ENCODE measurements at places on chromosomes 16 and 17.
A peak's percentile ranks its signal among the peaks of the same experiment; 100 is the strongest.

GRCh38 chr16:17273142-17273561 is 197.6 kb downstream of the XYLT1 start:
- peak; percentile 20 for DNase-seq

DNA sequence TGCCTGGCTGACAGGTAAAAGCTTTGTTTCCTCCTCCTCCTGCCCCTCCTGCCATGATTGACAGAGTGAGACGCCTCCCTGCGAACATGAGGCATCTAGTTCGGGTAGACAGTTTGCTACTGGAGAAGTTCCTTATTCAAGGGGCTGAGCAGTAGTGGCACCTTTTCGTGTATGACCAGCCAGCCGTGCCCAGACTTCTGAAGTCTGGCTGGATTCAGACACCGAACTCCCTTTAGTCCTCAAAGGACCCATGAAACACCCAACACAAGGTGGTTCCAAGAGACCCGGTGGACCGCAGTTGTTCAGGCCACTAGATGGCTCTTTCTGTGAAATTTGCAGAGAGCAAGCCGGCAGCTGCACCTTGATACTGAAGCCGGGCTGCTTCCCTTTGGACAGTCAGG is 192.8 kb downstream of the XYLT1 start:
- no peak for DNase-seq

GRCh38 chr16:31265329-31266245 is 5.8 kb downstream of the ITGAM start:
- DNase-seq: peak; percentile 79

- no peak for DNase-seq
Measured at GRCh38 chr16:57623251-57624043, 5.0 kb upstream of the ADGRG1 start.

DNA sequence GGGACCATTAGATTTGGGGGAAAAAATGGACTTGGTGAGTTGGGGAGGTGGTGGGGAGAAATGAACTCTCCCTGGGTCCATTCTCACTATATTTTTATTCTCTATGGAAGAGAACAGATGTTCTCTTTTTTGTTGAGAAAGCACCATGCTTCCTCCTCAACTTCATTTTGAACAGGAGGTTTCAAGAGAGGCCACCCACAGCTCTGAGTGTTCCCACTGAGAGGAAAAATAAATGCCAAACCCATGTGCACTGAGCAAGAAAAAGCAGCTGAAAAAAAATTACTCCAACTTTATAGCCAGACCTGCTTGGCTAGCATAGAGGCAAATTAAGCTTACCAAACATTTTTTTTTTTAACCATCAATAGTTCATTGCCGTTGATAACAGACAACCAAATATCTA is 883.6 kb downstream of the KCNJ2 start:
- no peak for DNase-seq

DNA sequence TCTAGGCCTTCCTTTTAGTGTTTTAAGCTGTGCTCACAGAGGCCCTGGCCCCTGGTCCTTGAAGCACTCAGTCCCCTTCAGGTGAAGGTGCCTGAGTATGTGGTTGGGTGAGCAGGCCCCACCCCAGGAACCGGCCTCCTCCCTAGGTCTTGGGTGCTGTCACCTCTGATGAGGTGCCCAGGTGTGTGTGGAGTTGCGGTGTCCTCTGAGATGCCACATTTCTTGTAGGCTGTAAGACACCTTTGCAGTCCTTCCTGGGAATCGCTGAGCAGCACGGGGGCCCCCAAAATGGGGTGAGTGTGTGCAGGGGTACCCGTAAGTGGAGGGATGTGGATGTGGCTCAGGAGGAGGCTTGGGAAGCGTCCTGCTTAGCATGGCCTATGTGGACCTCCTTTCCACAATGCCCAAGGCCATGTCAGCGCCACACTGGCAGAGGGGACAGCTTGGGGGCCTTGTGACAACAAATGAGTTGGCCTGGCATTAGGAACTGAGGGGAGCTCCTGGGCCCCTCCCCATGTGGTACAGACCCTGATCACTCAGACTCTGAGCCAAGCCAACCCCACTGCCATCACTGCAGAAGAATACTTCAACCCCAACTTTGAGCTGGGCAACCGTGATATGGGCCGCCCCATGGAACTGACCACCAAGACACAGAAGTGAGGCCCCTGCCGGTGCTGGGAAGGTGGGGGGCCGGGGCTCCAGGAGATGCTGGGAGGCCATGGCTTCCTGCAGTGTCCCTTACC is 11.2 kb downstream of the CORO6 start:
- no peak for DNase-seq

DNA sequence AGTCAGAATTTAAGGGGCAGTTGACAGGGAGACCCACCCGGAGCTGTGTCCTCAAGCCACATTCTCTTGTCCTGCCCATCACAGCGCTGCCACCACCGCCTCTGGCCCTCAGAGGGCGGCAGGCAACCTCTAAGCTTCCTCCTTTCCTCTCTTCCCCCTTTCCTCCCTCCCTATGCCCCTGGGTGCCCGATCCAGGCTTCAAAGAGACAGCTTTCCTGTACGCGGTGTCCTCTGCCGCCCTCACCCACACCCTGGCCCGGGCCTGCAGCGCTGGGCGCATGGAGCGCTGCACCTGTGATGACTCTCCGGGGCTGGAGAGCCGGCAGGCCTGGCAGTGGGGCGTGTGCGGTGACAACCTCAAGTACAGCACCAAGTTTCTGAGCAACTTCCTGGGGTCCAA is 23.5 kb downstream of the WNT9B start:
- no peak for DNase-seq

- no peak for DNase-seq
Measured at GRCh38 chr16:50679676-50680555, 1.2 kb downstream of the SNX20 start.

- no peak for DNase-seq
Measured at GRCh38 chr17:8041979-8042378, 3.1 kb downstream of the ALOX15B start.

- DNase-seq: no peak
Measured at GRCh38 chr16:55506708-55507107, 2.2 kb upstream of the LPCAT2 start.

DNA sequence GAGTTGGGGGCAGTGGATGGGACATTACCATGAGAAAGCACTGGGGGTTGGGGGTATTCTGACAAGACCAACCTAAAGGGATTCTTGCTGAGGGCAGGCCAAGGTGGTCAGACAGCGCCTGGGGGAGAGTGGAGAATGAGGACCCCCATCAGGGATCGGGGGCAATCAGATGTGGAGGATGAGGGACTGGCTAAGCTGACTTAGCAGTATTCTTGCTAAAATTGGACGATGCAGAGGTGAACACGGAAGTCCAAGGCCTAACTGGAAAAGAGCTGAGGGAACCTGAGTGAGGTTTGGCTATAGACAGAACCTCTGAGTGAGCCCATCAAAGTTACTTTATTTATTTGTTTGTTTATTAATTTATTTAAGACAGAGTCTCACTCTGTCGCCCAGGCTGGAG is 9.2 kb downstream of the QPRT start:
- DNase-seq: no peak

GRCh38 chr17:64138441-64138840 is 8.5 kb upstream of the ERN1 start:
- no peak for DNase-seq

GRCh38 chr17:8552577-8553320 is 77.8 kb downstream of the MYH10 start:
- no peak for DNase-seq

DNA sequence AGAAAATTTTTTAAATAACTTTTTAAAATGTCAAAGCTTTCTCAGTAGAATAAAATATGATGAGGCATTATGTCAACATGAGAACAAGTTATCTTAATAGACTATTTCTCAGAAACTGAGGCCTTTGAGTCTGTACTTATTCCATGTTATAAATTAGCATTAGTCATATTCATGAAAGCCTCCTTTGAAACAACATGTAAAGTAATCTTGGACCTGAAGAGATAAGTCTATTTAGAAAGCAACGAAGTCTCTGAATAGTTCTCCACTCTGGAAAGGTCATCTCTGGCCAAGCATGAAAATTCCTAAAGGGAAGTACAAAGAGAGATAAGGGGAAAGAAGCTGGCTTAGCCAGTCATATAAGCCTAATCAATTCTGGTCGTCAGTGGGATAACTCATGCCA is 150.8 kb downstream of the CYB561 start:
- no peak for DNase-seq

DNA sequence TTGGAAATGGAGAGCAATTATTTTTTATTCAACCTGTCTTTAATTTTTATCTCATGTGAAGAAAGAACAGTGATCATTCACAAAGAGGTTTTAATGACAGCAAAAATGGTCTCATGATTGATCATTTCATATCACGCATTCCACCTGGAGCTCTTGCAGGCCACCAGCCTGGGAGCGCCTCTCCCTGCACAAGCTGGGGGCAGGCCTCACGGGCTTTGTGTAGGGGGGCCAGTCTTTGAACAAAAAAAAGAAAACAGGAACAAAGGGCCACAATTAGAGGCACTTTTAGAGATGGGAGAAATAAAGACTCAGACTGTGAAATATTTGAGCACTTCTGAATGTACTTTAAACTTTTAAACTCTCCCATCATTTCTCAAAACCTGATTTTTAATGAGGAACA is 232.9 kb downstream of the CHD9NB start:
- no peak for DNase-seq

GRCh38 chr16:89686520-89687091 is at the start of gene CDK10:
Gene CDK10 (plus strand): TSS chr16:89686689. CDS start chr16:89686711, 22 bp downstream.
- DNase-seq: peak; percentile 91

- no peak for DNase-seq
Measured at GRCh38 chr16:11264155-11264832, 4.8 kb downstream of the TNP2 start.

GRCh38 chr17:2025622-2026309 is 632 bp upstream of the RTN4RL1 start:
- no peak for DNase-seq

DNA sequence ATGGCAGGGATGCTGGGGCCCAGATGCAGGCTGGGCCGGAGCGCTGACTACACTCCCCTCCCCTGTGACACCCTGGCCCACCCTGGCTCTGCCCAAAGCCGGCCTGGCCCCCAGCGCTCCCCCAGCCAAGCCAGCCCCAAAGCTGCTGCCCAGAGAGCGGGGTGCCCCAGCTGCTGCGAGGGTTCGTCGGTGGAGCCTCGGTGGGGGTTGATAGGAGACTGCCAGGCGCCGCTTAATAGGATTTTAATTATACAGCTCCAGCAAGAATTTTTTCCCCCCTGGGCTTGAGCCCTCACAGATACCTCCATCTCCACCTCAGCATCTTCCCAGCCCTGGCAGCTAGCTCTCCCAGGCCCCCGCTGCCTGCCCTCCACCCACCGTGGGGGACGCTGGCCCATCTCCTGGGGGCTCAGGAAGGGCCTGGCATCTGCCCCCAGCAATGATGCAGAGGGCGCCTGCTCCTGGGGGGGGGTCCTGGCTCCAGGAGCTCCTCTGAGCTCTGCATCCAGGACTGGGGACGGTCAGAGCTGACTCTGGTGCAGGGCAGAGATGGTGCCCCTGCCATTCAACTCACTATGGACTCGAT is 36.8 kb upstream of the DLX4 start:
- DNase-seq: no peak

DNA sequence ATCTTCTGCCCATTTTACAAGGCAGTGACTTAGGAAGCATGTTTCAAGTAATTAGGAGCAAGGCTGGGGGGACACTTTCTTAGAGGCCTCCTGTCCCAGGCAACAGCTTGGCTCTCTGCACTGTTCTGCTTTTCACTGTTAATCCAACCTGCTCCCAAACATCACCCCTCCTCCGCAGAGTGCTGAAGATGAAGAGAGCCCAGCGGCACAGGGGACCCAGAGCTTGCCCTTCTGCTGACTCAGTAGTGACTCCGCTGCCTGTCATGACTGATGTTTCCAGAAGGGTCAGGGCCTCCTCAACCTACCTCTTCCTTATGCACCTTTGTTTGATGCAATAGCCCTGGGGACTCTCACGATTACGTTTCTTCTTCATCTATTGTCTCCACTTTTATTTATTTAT is 38.9 kb upstream of the NDRG4 start:
- no peak for DNase-seq

DNA sequence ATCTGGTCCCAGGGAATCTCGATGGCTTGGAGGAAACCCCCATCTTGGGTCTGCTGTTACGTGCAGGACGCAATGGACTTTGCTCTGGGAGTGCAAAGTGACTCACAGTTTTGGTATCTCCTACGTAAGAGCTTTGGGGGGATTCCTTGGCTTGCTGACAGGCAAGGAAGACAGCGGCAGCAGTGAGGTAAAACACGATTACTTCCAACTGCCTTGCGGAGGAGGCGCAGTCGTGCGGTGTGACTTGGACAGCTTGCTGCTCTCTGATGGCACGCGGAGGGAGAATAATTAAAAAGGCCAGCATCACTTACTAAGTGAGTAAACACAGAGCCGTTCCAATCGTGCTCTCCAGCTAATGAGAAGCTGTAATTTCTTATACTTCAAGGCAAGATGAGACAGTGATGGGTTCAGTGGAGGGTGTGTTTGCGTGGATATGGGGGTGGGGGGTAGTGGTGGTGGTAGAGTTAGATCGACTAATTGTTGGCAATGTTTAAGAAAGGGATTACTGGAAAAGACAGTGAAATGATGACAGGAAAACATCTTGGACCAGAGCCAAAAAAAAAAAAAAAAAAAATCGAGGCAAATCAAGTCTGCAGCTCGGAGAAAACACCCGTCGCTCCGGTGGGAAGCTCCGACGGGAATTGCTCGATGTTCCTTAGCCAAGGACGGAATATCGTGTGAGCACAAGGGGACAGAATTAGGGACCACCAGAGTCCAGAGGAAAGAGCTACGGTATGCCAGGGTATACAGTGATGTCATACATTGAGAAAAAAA is 184.8 kb upstream of the ZFHX3 start:
- DNase-seq: no peak

- no peak for DNase-seq
Measured at GRCh38 chr17:12536472-12536871, 129.2 kb upstream of the MYOCD start.

- DNase-seq: no peak
Measured at GRCh38 chr17:56740481-56740880, 93.2 kb downstream of the C17orf67 start.

DNA sequence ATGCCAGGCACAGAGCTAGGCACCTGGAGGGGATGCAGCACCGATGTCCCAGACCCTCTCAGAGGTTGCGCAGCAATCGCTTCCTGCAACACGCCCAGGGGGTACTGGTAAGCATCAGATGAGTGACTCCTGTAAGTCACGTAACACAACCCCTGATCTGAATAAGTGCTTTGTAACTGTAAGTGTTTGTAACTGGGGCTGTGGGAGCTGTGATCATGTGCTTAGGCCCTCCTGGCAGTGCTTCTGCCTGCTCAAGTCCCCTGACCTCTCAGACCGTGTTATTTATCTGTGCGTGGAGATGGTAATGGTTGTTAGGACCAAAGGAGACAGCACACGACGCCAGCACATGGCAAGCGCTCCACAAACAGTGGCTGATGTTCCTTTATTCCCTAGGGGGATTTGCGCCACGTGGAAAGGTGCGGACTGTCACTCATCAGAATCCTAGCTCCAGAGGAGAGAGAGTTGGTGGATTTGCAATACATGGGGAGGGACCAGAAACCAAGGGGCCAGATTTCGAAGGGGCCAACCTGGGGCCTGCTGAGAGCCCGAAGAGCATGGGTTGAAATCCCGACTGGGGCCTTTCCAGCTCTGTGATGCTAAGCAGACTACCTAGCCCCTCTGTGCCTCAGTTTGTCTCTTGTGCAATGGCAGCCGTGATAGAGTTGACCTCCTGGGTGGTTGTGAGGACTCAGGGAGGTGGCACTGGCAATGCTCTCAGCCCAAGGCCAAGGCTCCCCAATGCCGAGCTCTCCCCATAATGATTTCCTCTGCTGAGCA is 151.8 kb downstream of the IRF8 start:
- DNase-seq: no peak

GRCh38 chr17:59400858-59401257 is 69.4 kb downstream of the YPEL2 start:
- DNase-seq: no peak

- DNase-seq: peak; percentile 17
Measured at GRCh38 chr17:56978441-56979090, 635 bp downstream of the SCPEP1 start.

- DNase-seq: no peak
Measured at GRCh38 chr17:73508057-73508930, 136.0 kb downstream of the SDK2 start.

Measured in CD4-positive, alpha-beta T cell treated with Interleukin-1 beta for 1 hour (primary cell).